ENCODE measurements at places on chromosomes 12 and 14.

GRCh38 chr12:23781118-23781517, 168.4 kb downstream of the SOX5 start:
- DNase-seq, result no peak

DNA sequence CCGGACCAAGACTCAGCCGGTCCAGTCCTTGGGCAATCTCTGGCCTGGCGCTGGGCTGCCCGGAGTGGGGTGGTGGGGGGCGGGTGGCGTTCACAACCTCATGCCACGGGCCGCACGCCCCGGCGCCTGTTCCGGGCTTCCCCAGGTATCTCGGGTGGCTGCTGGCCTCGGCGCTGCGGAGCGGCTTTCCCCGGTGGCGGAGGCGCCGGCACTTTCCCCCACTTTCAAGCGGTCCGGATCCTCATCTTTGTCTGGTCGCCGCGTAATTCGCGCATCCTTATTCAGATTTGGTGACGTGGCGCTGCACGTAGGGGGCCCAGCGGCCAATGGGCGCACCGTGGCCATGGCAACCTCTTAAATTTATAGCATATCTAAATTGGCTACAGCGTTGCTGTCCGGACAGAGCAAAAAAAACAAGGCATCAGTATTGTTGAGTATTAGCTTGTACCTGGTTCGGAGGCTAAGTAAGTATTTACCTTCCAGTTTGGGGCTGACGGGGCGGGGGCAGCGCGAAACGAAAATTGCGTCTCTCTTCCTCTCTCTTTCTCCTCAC, at the start of gene LHX5:
TSS of gene LHX5 (minus strand) at position 253 of the 553 bp plus-strand sequence. CDS start 373 bp downstream, outside the sequence.
- no peak for DNase-seq

DNA sequence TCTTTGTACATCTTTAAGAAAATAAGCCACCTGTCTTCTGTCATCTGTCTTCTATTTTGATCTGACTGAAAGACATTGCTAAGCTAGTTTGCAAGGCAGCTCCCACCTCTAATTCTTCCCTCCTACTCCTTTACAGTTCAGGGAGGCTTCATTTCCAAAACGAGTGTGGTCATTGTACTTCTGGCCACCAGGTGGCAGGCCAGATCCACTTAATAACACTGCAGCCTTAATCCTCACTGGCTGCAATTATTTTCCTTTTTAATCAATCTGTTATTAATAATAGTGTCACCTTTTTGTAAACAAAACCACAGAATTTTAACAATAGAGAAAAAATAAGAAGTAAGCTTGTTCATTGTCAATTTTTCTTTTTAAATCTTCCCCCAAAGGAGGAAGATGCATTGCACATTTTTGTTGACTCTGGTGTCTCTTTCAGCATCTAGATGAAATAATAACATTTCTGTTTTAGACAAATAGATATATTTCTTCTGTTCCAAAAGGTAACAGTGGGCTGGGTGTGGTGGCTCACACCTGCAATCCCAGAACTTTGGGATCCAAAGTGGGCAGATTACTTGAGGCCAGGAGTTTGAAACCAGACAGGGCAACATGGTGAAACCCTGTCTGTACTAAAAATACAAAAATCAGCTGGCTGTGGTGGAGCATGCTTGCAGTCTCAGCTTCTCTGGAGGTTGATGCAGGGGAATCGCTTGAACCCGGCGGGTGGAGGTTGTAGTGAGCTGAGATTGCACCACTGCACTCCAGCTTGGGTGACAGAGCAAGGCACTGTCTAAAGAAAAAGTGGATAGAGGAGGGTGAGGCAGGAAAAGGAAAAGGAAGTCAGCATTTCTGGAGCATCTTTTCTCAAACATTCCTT, 23.3 kb downstream of the GABARAPL1 start:
- DNase-seq, result peak; percentile 47

GRCh38 chr12:94535510-94535921, 75.8 kb upstream of the CEP83 start:
- DNase-seq, result no peak

- DNase-seq, result no peak
These were observed 169.4 kb downstream of the DAD1 start for GRCh38 chr14:22419620-22420019.

- no peak for DNase-seq
These were observed 9.7 kb downstream of the TCL1B start for GRCh38 chr14:95695913-95696312.

- DNase-seq, result peak; percentile 4
These were observed 22.8 kb upstream of the OASL start for GRCh38 chr12:121061831-121062230.

GRCh38 chr14:97442363-97442762, 645.2 kb downstream of the VRK1 start:
- DNase-seq, result no peak
